NCI-H2171 treated with DMSO at 0.1 percent for 48 hours (cell line): ENCODE measurements at places on chromosomes 1 and 21.

- DNase-seq: peak; percentile 18
Observed at GRCh38 chr1:117782056-117782455, 147.4 kb downstream of the GDAP2 start.

GRCh38 chr1:113053344-113054126, 19.5 kb upstream of the LRIG2 start:
- DNase-seq: no peak

DNA sequence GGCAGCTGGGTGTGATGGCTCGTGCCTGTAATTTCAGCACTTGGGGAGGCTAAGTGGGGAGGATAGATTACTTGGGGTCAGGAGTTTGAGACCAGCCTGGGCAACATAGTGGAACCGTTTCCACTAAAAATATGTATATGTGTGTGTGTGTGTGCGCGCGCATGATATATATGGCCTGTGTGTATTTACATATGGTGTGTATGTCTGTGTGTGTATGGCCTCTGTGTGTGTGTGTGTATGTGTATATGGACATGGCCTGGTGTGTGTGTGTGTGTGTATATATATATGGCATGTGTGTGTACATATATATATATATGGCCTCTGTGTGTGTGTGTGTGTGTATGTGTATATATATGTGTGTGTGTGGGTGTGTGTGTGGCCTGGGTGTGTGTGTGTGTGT, 16.0 kb upstream of the SLC2A7 start:
- DNase-seq: no peak

- no peak for DNase-seq
Observed at GRCh38 chr1:70778056-70778762, 269.4 kb downstream of the PTGER3 start.

GRCh38 chr21:34603002-34603709, 11.8 kb downstream of the RCAN1 start:
- peak; percentile 7 for DNase-seq

DNA sequence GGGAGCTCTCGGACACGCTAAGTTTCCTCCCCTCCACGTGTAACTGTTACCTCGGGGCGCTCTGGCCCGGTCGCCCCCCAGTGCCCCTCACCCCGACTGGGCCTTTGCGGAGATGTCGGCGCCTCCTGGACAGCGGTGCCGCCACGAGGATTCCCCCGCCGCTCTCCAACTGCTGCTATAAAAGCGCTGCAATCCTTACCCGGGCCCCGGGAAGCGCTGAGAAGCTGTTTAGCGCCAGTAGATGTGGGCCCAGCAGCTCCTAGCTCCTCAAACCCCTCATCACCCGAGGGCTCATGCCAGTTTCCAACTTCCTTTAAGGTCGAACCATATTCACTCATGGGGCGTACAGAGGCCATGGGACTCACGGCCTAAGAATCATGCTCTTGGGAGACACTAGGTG, 361 bp upstream of the LMX1A start:
- no peak for DNase-seq

DNA sequence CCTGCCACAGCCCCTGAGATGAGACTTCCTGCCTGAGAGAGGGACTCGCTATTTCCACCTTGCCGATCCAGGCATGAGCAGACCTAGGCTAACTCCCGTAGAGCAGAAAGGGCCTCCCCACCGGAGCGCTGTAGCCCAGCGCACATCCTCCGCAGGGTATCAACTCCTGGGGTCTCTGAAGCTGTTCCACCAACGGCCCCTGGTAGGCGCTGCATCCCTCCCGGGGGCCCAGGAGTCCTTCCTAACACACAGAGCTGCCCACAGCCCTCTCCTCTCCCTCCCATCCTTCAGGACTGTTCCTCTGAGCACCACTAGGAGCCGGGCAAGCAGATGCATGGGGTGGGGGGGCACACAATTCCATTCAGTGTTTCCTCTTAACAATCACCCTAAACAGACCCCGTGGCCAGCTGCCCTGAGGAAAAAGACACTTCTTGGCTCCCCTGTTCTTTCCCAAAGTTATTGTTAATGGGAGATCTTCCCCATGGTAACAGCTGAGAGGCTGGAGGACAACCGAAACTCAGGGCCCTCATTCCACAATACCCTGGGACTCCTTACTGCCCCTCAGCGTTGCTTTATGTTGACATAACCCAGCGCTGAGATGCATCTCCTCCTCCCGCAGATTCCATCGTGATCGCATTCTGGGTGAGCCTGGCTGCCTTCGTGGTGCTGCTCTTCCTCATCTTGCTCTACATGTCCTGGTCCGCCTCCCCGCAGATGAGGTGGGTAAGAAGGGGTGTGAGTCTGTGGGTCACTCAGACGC, 7.5 kb downstream of the MRAP start:
- DNase-seq: no peak

DNA sequence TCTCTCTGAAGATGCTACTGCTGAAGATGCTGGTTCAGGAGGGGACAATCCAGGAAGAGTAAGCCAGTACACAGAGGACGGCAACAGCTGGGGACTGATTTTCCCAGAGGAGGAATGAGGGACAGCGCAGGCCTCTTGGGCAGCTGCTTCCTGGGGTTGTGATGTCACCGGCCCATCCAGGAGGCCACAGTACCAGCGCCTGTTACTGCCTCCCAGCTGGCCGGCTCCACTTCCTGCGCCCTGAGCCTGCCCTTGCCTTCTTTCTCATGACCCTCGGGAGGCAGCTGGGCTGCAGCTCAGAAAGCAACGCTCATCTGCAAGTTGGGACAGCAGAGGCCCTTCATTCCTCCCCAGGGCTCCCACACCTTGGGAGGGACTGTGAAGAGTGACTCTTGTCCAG, 21.9 kb upstream of the ID3 start:
- DNase-seq: no peak

- no peak for DNase-seq
Observed at GRCh38 chr1:67339623-67340343, 32.1 kb downstream of the IL12RB2 start.

- DNase-seq: no peak
Observed at GRCh38 chr1:241411056-241411775, 54.2 kb upstream of the RGS7 start.

DNA sequence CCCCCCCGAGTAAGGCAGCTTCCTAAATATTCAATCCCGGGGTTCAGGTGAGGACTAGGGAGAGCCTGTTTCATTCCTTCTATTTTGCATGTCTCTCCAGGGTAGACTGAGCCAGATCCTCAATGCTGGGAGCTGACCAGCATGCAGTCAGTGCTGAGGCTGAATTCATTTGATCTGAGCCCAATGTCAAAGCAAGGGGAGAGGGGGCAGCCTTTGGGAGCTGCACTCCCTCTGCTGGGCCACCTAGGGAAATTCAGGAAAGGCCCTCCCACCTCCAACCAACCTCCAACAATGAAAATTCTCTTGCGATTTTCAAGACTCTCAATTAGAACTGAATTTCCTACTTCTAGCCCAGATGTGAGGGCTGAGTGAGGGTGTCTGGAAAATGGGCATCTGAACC, 371.2 kb downstream of the NPHP4 start:
- DNase-seq: peak; percentile 21

- DNase-seq: peak; percentile 87
Observed at GRCh38 chr1:30379684-30380624, 343.4 kb downstream of the MATN1 start.

DNA sequence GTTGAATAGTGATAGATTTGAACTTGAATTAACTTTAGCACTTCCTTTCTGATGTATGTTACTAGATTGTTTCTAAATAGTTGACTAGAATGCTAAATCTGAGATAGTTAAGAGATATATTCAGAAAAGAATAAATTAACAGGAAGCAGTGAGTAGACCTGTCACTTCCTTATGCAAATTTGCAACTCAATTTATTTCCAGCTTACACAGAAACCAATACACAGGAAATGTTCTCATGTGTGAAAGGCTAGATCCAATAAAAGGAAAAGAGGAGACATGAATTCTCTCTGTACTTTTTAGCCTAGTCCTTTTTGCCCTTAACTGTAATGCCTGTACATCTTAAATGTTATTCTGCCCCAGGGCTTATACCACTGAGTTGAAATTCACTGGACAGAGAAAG, 522.3 kb downstream of the COL11A1 start:
- DNase-seq: no peak

DNA sequence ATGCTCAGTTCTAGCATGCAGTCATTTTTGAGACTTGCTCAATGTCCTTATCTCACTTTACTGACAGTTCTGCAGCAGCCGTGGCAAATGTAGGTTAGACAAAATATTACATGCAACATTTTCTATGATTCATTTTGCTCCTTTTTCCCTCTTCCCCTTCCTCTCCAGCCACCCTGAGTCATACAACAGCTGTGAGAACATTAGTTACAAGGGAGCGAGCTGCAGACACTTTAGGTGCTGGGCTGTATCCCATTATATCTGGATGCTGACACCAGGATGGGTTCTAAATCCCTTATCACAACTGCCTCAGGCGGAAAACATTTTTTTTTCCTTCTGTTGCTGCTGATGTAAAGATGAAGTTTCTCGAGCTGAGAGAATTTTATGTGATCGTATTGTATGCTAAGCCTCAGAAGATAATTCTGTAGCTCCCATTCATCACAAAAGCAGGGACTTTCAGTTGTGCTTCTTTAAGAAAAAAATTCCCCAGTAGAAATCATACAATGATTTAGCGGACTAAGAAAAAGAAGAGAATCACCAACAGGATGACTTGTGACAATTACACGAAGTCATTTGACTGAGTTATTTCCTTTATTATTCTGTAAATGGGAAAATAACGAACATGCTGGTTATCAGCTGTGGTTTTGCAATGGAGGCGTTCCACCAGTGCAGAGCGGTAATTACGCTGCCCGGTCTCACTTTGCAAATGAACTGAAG, 345.0 kb downstream of the DISC1 start:
- peak; percentile 12 for DNase-seq

DNA sequence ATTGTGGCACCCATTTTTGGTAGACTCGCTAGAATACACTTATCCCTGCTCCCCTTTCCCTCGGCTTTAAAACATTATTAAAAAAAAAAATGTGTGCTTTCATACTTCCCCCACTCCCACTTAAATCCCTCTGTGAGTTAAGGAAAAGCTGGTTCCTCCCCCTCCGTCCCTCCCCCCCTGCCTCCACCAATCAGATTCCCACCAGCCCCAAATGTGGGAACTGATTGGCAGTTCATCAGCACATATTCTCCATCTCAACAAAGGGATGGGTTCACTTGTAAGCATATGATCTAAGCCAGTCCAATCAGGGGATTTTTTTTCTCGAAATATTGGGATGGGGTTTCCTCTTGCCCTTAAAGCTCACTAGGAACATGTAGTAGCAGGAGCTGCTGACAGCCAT, 10.8 kb upstream of the FYB2 start:
- DNase-seq: no peak

DNA sequence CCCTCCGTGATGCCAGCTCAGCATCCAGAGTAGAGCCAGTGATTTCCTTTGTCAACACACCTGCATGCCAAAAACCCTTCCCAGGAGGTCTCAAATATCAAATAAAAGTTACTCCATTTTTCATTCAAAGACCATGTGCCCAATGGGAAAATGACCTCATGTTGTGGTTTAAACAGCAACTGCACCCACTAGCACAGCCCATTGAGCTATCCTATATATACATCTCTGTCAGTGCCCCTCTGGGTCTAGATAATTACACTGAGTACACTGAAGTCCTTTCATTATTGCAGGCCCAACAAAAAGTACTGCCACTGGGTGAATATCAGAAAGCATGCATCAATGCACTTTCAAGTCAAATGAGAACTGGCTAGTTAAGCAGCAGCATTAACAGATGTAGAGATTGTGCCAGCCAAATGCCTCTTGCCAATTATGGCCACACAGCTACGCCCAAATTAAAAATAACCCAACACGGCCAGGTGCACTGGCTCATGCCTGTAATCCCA, 117.7 kb downstream of the SLC45A1 start:
- no peak for DNase-seq

DNA sequence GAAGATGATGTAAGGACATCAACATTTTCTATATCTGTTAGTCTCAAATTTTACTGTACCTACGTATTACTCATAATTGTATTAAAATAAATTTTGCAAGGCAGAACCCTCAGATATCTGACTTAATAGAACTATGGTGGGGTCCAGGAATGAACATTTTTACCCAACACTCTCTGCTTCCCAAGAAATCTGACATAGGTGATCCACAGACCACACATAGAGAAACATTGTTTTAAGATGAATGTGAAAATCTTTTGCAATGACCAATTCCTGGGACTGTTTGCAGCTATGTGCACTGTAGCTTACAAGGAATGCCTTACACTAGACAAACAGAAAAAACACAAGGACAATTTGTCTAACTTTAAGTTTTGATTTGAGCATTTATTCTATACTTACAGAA, 645.6 kb upstream of the ADGRL2 start:
- DNase-seq: no peak

- DNase-seq: no peak
Observed at GRCh38 chr1:196774603-196775002, at the start of gene CFHR3. Gene CFHR3, plus strand, starts transcription at chr1:196774840. Its CDS starts 47 bp downstream, at chr1:196774887.

GRCh38 chr1:188423073-188423472, 1594.3 kb downstream of the PLA2G4A start:
- no peak for DNase-seq

DNA sequence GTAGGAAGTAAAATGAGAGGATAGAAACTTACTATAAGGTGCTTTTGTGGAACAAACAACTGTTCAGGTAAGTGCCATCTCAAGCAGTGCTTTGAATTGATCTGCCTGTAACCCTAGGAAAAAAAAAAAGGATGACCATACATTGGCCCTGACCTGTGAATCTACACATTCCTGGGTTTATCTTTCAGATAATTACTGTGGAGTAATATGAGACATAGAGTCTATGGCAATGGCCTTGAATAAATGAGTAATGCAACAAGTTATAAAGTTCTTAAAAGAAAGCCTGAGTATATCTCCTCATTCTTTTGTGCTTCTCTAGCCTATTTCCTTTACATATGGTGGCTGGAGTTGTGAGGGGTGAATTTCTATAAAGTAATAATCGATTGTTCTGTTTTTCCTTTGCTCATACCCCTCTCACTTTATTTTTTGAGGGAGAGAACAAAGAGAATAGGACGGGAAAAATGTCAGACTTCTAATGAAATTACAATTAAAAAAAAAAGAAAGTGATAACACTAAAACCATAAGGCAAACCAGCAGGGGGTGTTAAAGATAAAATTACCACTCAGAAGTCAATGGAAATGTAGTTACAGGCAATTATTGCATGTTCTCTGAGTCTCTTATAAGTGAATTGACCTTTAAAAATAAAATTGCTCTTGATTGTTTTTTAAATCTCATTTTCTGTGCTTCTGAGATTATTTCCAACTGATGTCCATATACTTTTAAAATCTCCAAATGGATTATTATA, 12.4 kb upstream of the ATP1A1 start:
- DNase-seq: peak; percentile 66

DNA sequence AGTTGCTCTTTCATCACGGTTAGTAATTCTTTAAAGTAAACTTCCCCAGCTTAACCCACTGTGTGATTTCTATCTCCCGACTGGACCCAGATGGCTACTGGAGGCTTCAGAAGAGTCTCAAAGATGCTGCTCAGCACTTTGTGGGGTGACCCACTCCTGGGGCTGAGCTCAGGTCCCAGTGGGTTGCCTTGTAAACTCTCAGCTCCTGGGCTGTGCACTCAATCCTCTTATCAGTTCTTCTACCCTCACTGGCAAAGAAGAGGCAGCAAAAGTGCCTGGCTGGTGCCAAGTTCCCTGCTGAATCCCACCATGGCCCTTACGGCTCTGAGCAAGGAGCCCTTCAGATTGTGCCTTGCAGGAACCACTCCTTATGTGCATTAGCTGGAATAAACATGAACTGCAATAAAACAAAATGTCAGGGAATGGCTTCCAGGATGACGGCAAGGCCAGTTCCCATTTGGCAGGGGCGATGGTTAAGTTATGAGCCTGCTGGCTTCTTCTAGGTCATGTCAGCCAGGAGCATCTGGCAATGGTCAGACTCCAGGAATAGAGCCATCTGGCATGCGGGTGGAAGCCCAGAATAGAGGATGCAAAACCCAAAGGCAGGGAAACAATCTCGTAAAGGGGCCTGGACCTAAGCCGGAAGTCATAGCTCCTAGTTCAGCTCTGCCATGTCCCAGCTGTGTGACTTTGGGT, 6.8 kb downstream of the MYOC start:
- DNase-seq: peak; percentile 75
